Stromal cell of bone marrow (primary cell): ENCODE measurements at places on chromosomes 4 and X.

DNA sequence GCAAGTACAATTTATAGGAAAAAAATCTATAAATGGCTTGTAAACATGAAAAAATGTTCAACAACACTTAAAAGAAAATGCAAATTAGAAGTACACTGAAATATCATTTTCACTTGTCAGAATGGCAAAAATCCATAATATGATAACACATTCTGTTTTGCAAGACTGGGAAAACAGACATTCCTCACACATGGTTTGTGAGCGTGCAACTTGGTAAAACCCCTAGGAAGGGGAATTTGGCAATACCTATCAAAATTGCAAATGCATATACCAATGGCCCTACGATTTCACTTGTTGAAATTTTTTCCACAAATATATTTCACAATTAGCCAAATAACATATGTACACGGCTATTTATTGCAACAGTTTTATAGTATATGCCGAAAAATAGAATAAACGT lies 31.4 kb downstream of the TBC1D9 start:
- no peak for DNase-seq

- DNase-seq: peak; percentile 9
These were observed at the start of gene TMSB15A for GRCh38 chrX:102515975-102516941. Gene TMSB15A (minus strand): TSS chrX:102516739.

- DNase-seq: no peak
These were observed 55.7 kb downstream of the TBC1D14 start for GRCh38 chr4:6965329-6965728.

GRCh38 chrX:139844884-139845283 lies 88.0 kb downstream of the ATP11C start:
- no peak for DNase-seq

DNA sequence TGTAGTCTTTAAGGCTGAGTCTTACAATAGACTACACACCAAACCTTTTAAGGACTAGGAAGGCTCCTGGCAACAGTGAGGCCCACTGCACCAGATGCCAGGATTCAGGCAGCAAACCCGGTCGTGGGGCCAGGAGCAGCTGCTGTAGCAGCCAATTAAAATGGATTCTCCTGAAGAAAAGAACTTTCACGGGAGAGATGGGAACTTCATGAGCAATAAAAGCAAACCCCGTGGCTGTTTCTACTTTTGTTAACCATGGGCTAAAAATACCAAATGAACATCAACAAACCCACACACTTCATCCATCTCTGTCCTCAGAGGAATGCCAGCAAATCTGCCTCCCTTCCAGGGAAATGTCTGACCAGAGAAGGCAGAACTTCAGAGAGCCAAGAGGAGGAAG lies 101.4 kb downstream of the BTC start:
- DNase-seq: no peak

DNA sequence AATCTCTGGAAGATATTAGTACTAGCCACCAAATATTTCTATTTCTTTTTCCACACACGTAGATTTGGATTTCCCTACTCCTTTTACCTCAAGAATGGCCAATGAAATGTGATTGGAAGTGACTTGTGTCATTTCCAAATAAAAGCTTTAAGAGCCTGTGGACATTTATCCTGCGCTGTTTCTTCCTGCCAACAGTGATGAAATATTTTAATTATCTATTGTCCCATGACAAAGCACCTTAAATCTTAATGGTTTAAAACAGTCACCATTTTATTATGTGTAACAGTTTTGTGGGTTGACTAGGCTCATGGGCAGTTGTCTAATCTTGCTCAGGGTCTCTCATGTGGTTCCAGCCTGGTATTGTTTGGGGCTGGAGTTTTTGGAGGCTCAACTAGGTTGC lies 3.5 kb upstream of the PGRMC2 start:
- DNase-seq: no peak

DNA sequence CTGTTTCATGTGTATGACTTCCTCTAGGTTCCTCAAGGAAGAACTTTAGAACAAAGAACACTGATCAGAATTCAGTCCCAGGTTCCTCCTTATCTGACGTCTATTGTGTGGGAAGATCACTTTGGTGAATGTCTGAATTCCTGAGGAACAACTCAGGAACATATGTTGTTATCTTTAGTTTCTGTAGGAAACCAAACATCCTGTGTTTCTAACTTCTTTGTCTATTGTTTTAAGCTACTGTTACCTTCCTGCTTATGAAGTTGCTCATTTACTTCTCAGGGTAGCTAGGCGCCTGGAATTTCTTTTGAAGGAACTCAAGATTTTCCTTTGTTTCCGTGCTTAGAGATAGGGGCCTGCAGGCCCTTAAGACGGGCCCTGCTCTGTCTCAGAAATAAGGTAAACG lies 46.2 kb downstream of the MAGEB5 start:
- DNase-seq: no peak

DNA sequence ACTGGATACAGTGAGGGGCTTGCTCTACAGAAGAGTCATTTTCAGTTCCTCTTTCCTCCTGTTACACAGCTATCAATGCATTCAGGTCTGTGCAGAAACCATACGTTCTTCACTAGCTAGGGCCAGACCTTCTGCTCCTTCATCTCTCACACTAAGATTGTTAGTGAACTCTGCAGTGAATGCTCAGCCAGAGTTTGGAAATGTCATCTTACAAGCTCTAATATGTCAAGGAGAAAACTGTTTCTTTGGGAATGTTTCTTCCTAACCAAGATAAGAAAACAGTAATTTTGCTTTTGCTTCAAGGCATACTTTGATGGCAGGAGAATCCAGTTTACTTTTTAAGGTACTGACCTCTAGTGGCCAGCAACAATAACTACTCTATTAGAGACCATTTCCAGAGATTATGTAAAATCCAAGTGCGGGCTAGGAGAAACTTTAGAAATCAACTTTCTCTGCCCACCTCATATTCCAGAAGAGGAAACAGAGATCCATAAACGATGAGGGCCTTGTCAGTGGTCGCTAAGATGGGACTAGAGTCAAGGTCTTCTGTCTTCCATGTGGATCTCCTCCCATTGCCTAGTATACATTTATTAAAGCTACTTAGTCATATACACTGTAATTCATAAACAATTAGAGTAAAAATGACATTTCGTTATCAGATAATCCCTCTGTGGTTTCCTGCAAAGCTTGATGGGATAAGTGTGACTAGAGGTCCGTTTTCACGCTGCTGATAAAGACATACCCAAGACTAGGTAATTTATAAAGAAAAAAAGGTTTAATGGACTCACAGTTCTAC lies 12.1 kb upstream of the CC2D2A start:
- DNase-seq: no peak

GRCh38 chr4:80138551-80139538 lies 58.5 kb upstream of the PRDM8 start:
- peak; percentile 55 for DNase-seq
